Temporal lobe (tissue), 4 donors: ENCODE measurements at places on chromosomes 5 and 9. TPM values are rescaled to one million over a fixed set of nuclear protein-coding genes. Genes with fewer than 3 reads are reported as not detected.

Gene ENC1
- 755 TPM for total RNA-seq

Gene PLAC8L1
- 0.25 TPM for total RNA-seq

Gene ANKRD34B
- 0.25 TPM for total RNA-seq

Gene HRCT1
- not detected for total RNA-seq

Gene PDLIM4
- total RNA-seq = 6.9 TPM

Gene TLE1
- total RNA-seq = 28.8 TPM

Gene GALT
- total RNA-seq = 16.5 TPM

Gene NUDT12
- total RNA-seq = 18.7 TPM

Gene GARNL3
- total RNA-seq = 49.7 TPM

Gene CDH10
- 53.4 TPM for total RNA-seq

Gene FOXD4L6
- not detected for total RNA-seq

Gene SAXO1
- under 0.01 TPM for total RNA-seq

Gene PPWD1
- 51.4 TPM for total RNA-seq

Gene DHFR
- 16.0 TPM for total RNA-seq

Gene GPR150
- 0.25 TPM for total RNA-seq

Gene TAF11L10
- not detected for total RNA-seq

Gene POLR3G
- 2.5 TPM for total RNA-seq

Gene PCDHGA9
- total RNA-seq = 12.8 TPM

Gene SNCAIP
- total RNA-seq = 41.1 TPM

Gene ZFP62
- total RNA-seq = 46.7 TPM

Gene ANKRD20A1
- total RNA-seq = 2.0 TPM

Gene HTR4
- total RNA-seq = 0.49 TPM

Gene GPX8
- 2.7 TPM for total RNA-seq

Gene STING1
- total RNA-seq = 3.2 TPM

Gene EHMT1
- 49.4 TPM for total RNA-seq

Gene CDKN2A
- total RNA-seq = 1.5 TPM

Gene ZNF782
- 28.0 TPM for total RNA-seq

Gene PCA3
- total RNA-seq = 0.49 TPM

Gene ADRB2
- total RNA-seq = 0.74 TPM

Gene FCN2
- not detected for total RNA-seq

Gene HK3
- total RNA-seq = 0.49 TPM

Gene RPP25L
- total RNA-seq = 4.2 TPM

Gene MEGF10
- 19.7 TPM for total RNA-seq

Gene ELAVL2
- total RNA-seq = 196 TPM

Gene GRIA1
- 184 TPM for total RNA-seq

Gene SLC25A2
- not detected for total RNA-seq

Gene PCDHA10
- total RNA-seq = 9.6 TPM

Gene CA9
- total RNA-seq = 0.98 TPM

Gene GABRA1
- 19.4 TPM for total RNA-seq
